Nucleus accumbens (tissue), 56 donors: ENCODE measurements at places on chromosomes 4 and X.

DNA sequence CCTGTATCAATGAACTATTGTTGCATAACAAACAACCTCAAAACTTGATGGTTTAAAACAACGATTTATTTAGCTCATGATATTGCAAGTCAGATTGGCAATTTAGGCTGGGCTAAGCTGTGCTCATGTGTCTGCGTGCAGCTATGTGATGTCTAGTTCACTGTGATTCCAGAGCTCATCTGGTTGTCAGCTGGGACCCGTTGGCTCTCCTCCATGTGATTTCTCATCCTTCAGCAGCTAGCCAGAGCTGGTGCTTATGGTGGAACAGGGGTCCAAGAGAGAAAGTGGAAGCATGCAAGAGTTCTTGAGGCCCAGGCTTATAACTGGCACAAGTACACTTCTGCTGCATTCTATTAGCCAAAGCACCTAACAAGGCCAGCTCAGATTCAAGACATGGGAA, 28.8 kb upstream of the TRPC3 start:
- no peak for DNase-seq

DNA sequence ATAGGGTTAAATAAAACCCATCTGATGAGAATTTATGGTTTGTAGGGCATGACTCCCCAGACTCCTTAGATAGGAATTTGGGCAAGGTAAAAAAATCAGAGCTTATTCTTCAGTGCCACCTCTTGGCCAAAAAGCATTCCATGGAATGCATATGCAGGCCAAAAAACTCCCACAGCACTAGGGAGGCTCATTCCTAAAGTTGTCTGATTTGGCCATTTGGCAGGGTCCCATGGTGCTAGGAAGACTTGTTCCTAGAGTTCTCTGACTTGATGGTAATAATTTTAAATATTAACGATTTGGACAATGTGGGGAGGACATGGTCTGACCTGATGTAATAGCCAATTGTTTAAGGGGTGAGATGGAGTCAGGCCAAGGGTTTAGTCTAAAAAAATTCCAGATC, 93.0 kb downstream of the SPIN4 start:
- no peak for DNase-seq

GRCh38 chrX:136130931-136131833, 16.2 kb upstream of the FHL1 start:
- no peak for DNase-seq

- DNase-seq = no peak
Observed at GRCh38 chrX:50002067-50002714, 79.8 kb downstream of the CLCN5 start.

- no peak for DNase-seq
Observed at GRCh38 chr4:1061760-1062159, 50.3 kb downstream of the FGFRL1 start.

- peak; percentile 34 for DNase-seq
Observed at GRCh38 chr4:107035819-107036583, at the start of gene DKK2. DKK2 (minus strand) TSS chr4:107036313; CDS start chr4:107035591, 722 bp downstream.

- no peak for DNase-seq
Observed at GRCh38 chr4:150710770-150711375, 128.9 kb downstream of the MAB21L2 start.

- no peak for DNase-seq
Observed at GRCh38 chr4:36208893-36209473, 35.3 kb downstream of the ARAP2 start.
